GDM1 (cell line): ENCODE measurements at places on chromosomes 1 and 21.

GRCh38 chr1:226657895-226658545 is 81.1 kb downstream of the ITPKB start:
- DNase-seq = no peak

- DNase-seq = no peak
Measured at GRCh38 chr21:15852146-15852545, 122.4 kb downstream of the USP25 start.

DNA sequence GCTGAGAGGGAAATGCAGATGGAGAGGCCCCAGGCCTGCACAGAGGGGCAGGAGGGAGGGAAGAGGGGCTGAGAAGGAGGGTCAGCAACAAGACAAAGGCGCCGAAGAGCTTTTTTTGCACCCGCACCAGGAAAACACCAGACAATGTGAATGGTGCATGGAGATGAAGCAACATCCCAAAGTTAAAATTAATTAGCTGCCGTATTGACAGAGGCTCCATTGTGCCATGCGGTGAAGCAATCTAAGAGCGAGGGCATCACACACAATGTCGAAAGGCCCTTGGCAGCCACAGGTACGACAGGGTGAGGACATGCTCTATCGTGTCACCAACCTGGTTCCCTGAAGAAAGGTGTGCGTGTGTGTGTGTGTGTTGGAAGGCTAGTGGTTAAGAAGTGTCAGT is 41.2 kb downstream of the SSBP3 start:
- no peak for DNase-seq

DNA sequence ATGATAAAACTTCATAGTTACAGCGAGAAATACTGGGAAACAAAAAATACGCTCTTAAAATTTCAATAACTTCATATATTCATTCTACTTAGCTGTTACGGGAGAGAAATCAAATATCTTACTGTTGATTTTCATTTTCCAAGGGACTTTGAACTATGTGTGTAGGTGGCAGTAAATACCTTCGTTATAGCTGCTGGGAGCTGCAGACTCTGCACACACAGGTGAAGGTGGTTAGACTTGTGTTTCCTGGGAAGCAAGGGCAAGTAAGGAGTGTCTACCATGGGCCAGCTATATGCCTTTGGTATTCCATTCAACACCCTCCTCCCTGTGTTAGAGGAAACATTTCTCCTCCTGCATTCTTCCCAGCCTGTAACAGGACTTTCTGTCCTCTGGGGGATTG is 51.4 kb upstream of the DIRAS3 start:
- DNase-seq = no peak

DNA sequence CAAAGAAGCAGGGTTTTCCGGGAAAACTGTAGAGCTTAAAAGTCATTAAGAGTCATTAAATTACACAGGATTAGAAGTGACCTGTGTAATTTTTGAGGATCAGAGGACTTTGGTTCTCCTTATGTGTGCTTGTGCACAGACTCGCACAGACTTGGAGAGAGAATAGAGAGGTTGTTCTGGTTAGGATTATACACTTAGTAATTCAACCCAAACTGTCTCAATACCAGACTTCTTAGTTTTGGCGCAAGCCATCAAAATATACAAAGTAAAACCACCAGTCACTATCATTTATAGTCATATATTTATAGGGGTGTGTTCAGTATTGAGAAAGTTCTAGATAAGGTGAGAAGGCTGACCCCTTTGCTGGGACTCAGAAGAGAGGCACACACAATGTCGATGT is 112.3 kb downstream of the HLX start:
- no peak for DNase-seq

DNA sequence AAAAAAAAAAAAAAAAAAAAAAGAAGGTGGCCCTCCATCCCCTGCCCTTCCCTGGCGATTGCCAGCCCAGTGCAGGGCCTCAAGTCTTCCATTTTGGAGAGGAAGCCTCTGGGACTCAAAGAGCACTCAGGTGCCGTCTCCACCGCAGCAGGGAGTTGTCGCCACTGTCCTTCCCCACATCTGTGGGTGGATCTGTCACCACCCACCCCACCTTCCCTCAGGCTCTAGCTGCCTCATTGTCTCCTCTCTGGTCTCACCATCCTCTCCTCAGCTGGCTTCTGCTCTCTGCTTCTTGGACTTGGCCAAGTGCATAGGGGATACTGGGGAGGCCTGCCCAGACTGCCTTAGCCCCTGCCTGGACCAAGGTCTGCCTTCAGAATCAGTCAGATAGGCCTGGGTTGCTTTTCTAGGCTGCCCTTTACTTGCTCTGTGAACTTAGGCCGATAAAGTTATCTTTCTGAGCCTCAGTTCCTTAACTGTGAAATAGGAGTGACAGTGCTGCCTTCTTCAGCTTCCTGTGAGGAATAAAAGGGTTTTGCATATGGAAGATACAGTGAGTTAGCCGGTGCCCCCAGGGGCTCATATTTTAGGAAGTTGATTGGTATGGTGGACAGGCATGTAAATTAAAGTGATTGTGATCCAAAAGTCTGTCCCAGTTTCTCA is 15.8 kb downstream of the RCC1 start:
- no peak for DNase-seq

- DNase-seq = no peak
Measured at GRCh38 chr1:115805597-115805996, 35.3 kb downstream of the NHLH2 start.

DNA sequence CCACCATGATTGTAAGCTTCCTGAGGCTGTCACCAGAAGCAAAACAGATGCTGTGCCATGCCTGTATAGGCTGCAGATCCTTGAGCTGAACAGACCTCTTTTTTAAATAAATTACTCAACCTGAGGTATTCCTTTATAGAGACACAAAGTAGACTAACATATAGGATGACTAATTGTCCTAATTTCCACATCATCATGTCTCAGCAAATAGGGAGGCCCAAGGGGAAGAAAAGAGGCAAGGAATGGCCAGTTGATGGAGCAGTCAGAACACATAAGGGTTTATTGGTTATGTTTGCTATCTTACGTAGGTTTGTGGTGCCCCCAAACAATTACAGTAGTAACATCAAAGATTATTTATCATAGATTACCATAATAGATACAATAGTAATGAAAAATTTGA is 126.2 kb downstream of the RASAL2 start:
- DNase-seq = no peak

DNA sequence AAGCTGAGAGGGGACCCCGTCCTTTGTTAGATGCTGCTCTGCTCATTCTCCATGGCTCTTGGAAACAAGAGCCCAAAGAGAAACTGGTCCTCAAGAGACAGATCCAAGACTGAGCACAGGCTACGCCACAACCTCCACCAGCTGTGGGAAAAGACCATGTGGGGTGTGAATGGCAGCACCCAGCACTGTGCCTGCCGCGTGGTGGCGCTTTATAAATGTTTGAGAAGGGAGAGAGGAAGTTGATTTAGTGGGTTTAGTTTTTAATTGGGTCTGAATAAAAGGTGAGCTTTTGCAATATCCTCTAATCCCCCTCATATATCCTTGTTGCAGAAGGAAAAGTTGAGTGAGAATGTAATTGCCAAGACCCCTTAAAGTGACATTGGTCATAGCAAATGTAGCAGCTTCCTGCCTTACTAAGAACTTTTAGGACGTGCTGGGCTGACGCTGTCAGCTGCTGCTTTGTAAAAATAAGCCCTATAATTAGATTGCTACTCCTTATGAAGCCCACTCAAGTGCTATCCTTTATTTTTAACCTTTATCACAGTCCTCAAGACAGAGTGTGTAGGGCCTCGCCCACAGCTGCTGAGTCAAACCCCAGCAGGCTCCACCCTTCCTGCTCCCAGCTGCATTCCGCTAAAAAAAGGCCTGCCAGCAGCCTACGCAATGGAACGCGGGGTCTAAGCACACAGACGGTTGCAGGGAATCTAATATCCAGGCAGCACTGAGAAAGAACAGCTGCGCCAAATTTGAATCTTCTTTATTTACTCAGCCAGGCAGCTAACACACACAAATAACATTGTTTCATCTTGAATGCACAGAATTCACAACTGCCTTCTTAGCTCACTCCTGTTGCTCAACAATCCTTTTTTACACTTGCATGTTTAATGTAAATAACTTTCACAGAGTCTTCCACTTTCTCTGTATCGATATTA is 47.4 kb upstream of the PRDX6 start:
- peak; percentile 56 for DNase-seq

GRCh38 chr1:19812875-19813642 is 2.0 kb downstream of the RNF186 start:
- no peak for DNase-seq
